Posterior vena cava (tissue), 2 donors: ENCODE measurements at places on chromosomes 6 and 20.

DNA sequence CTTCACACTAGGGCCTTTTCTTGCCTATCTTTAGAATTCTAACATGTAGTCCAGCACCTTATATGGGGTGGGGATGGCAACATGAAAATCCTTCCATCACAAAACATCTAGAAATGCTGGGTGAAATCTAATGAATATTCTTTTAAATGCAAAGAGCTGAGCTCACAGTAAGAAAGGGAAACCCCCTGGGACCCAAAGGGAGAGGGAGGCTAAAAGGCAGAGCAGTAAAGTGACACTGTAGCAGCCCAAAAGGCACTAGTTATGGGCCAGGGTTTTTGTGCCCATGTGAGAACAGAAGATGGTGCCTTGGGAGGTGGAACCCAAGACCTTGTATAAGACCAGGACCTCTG is 66.7 kb downstream of the TRAM2 start:
- DNase-seq, result no peak

- DNase-seq, result no peak
Measured at GRCh38 chr20:36339646-36340592, 33.8 kb downstream of the DLGAP4 start.

DNA sequence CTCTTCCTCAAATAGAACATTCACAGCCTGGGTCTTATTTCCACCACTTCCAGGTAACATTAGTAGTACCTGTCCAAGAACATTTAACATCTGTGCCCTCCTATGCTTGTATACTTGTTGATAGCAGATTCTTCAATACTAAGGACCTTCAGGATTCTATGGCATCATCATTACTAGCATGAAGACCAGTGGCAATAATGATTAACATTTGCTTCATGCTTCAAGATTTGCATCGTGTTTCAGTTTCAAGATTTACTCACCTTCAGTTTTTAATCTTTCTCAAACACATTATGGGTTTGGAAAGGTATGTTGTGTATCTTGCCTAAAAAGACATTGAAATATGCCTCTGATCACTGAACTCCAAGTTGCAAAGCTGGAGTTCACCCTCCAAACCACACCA is 412.8 kb upstream of the NRSN1 start:
- no peak for DNase-seq

- DNase-seq, result no peak
Measured at GRCh38 chr6:36752886-36753506, 55.4 kb downstream of the RAB44 start.

GRCh38 chr6:147192278-147192911 is 11.8 kb upstream of the STXBP5 start:
- DNase-seq, result no peak

DNA sequence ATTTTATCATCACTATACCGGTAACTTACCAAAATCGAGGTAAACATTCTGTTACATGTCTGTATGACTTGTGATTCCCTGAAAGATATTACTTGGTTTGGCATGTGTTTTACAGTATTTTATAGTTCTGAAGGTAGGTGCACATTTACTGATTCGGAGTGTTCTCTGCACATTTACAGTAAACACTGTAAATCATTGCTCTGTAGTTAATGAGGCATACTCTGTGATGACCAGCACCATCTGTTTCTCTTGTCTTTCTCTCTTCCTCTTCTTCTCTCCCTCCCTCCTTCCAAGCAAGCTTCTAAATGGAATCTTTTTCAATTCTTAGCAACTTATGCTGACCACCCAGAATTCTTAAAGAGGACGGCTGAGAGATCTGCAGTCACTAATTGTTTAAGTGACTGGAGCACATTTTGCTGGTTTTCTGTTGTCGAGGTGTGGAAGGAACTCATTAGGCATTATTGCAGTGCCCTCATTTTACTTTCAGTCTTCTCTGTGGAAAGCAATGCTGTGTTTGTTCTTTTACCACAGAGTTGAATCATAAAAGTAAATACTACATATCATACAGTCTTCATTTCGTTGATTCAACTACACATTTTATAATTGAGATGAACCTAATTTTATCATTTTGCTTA is 126.5 kb downstream of the UTRN start:
- DNase-seq, result no peak

DNA sequence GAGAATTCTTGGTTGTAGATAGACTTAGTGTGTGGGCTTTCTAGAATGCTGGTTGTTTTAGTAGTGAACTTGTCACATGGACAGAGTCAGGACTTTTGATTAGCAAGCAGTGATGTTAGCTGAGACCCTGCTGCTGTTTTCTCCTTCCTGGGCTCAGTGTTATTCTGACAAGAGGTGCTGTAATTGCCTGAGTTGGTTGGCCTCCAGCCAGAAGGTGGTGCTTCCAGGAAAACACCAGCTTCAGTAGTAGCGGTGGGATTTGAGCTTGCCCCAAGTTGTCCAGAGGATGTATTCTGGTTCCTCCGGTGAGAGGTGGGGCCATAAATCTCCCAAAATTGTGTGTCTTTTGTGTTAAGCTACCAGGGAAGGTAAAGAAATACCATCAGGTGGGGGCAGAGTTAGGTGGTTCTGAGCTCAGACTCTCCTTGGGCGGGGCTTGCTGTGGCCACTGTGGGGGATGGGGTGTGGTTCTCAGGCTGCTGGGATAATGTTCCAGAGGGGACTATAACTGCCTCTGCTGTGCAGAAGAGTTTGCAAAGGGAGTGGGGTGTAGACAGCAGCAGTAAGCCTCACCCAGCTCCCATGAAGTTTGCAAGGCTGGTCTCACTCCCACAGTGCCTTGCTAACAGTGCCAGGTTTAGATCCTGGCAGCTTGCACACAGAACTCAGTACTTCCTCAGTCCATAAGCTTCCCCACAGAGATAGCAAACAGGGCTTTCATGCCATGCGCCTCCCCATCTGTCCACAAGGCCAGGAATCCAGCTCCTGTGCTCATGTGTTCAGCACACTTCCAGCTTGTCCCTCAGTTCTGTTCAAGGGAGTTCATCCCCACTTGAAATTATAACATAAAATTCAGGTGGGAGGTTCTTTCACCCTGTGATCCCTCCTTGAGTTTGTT is 278.4 kb upstream of the PTCHD4 start:
- DNase-seq, result no peak

DNA sequence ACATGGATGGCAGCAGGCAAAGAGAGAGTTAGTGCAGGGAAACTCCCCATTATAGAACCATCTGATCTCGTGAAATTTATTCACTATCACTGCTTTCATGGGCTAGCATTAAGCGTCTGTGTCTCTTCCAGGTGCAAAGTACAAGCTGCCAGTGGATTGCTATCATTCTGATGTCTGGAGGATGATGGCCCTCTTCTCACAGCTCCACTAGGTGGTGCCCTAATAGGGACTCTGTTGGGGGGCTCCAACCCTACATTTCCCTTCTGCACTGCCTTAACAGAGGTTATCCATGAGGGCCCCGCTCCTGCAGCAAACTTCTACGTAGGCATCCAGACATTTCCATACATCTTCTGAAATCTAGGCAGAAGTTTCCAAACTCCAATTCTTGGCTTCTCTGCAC is 347.8 kb upstream of the HS3ST5 start:
- no peak for DNase-seq

- DNase-seq, result no peak
Measured at GRCh38 chr6:133062696-133063306, 178.4 kb upstream of the EYA4 start.

DNA sequence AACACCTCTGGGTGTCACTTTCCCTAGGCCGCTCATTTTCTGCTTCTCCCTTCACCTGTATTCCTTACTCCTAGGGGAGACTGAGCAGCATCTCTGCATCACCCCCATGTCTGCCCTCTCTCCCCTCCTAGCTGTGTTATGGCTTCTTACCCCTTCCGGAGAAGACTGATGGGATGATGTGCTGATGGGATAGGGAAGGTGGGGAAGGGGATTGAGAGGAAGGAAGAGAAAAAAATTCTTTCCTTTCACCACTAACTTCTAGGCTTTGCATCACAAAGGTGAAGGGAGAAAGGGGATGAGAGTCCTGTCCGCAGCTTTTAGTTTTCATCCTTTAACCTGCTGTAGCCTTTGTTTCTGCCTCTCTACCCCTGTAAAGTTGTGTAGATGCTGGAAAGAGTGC is 26.7 kb downstream of the AKAP7 start:
- no peak for DNase-seq

- peak; percentile 87 for DNase-seq
Measured at GRCh38 chr6:10720265-10720959, 2.5 kb upstream of the TMEM14C start.

DNA sequence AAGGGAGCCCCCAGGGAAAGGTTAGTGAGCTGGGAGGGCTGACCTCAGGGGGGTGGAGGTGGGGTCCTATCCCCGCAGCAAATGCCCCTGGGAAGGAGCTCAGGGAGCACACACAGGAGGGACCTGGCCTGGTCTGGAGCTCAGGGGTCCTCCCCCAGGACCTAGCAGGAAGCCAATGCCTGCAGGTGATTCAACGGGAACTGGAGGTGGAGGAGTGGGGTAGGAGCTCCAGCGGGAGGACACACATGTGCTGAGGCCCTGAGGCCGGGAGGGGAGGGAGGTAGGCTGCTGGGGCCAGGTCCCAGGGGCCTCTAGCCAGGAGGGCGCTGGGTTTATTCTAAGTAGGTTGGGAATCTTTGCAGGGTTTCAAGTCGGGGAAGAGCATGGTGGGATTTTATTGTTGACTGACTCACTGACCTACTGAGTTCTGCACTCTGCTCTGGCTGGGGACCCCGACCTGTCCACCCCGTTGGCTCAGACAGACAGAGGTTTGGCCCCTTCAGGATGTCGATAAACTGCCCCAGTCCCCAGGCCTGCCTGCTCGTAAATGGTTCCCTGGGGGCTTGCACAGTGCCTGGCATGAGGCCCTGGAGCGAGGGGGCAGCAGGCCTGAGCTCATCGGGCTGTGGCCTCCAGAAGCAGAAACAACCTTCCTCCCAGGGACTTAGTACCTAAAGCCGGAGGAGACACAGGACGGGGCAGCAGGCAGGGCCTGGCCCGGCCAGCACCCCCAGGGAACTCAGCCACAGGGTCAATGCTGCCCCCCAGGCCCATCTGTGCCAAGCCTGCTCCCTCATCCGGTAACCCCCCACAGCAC is 62.3 kb downstream of the RIPOR3 start:
- DNase-seq, result no peak

- no peak for DNase-seq
Measured at GRCh38 chr6:88867841-88868731, 95.3 kb downstream of the RNGTT start.

DNA sequence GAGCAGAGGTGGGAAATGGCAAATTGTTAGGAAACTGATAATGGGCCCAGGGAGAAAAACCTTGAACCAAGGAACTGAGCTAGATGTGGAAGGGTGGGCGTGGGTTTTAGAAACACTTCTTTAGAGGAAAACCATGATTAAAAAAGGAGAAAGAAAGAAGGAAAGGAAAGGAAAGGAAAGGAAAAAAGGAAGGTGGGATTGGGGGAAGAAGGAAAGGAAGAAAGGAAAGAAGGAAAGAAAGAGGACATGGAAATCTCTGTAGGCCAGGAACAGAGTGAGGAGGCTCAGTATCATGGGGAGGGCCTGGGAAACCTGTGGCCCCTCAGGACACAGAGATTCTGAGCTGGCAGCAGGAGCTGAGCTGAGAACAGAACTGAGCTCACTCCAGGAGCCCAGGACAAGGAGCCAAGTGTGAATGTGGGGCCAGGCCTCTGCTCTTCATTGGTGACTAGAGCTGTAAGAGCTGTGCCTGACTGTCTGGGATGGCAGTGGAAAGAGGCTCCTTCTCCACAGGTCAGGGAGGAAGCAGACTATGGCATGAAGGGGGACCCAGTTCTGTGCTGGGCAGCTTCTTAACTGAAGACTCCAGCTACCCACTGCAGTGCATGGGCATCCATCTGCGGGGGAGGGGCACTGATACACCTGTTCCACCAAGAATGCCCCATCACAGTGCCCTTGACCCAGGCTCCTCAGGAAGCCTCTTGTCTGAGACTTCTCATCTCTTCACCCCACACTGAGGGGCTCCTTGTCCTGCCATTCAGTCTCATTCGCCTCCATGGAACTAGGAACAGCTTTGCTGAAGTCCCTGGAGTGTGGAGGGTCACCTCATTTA is 116.1 kb upstream of the BACH2 start:
- DNase-seq, result no peak

DNA sequence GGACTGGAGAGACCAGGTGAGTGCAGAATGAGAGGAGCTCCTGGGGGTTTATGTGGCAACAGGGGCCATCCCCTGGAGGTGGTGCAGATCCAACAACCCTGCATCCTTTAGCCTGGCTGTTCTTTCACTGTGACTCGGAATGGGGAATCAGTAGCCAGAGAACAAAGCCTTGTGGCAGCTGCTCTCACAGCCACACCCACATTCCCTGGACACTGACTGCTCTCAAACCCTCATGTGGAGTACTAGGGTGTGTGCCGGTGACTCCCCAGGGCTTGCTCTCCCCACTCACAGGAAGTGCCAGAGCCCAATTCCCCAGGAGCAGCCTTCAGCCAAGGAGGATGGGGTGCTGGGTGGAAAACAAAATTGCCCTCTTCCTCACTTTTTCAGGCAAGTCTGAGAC is 30.2 kb upstream of the GGTLC1 start:
- DNase-seq, result no peak

DNA sequence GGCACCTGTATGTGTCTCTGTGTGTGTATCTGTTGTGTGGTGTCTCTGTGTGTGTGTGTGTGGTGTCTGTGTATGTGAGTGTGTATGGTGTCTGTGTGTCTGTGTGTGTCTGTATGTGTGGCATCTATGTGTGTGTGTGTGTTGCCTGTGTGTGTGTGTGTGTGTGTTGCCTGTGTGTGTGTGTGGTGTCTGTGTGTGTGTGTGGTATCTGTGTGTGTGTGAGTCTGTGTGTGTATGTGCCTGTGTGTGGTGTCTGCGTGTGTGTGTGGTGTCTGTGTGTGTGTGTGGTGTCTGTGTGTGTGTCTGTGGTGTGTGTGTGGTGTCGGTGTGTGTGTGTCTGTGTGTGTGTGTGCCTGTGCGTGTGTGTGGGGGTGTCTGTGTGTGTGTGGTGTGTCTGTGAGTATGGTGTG is 31.7 kb upstream of the VEGFA start:
- no peak for DNase-seq

GRCh38 chr6:120620900-120621299 is 713.4 kb downstream of the TBC1D32 start:
- DNase-seq, result no peak

- no peak for DNase-seq
Measured at GRCh38 chr6:39731565-39731964, 6.4 kb upstream of the KIF6 start.

DNA sequence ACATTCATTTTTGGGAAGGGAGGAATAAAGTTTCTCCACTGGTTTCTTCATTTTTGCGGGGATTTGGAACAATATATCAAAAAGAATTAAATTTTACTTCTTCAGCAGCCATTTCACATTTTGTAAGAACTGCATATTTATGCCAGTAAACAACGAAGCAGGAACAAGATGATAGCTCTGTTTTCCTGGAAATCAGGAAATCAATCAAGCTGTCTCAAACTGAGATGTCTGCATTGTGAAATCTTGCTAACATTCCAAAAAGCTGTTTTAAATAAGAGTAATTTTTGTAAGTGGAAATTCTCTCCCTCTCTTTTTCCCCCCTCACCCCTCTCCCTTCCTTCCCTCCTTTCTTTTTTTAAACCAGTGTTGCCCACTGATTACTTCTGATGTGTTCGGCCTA is 20.0 kb downstream of the MAPK13 start:
- DNase-seq, result no peak

DNA sequence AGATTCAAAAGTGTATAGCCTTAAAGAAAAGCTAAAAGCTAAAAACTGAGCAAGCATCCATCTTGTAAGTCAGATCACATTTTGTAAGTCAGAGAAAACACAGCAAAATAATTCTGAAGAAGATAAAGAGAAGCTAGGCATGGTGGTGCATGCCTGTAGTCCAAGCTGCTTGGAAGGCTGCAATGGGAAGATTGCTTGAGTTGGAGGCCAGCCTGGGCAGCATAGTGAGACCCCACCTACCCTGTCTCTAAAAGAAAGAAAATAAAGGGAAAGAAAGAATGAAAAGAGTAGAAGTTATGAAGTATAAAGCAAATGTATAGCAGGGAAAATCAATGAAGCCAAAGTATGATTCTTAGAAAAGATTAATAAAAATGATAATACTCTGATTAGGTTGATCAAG is 20.5 kb upstream of the PKIG start:
- DNase-seq, result no peak
